ENCODE measurements at places on chromosomes 12 and 14. TPM values are rescaled to one million over a fixed set of nuclear protein-coding genes. Genes with fewer than 3 reads are reported as not detected.

CMKLR1 gene
- total RNA-seq = 7.8 TPM

CACNA2D4 gene
- 6.6 TPM for total RNA-seq

CALCOCO1 gene
- 321 TPM for total RNA-seq

GRCh38 chr12:40907115-40907527 lies 214.9 kb downstream of the CNTN1 start:
- H3K27ac ChIP-seq = no peak overlapping the region
- no peaks in the 10 kb centered on the region for H3K36me3 ChIP-seq
- H3K4me1 ChIP-seq = no peaks in the 10 kb centered on the region
- no peak for DNase-seq
- no peaks in the 10 kb centered on the region for H3K27me3 ChIP-seq

DNA sequence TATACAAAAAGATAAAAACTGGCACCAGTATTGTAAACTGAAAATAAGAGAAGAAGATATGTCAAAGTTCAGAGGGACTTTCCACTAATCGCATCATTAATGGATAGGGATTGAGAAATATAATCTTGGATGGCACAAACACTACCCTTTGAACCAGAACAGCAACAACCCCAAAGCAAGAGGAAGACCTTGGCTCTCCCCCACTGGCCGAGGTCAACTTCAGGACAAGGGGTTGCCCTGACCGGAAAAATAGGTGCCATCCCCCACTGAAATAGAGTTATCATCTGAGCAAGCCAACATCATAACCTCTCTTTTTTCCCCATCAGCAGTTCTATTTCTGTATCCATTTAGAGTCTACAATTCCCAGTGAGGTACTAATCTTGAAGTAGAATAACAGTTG lies 72.4 kb upstream of the PCED1B start:
- H3K27ac ChIP-seq = no peak overlapping the region
- no peaks in the 10 kb centered on the region for H3K4me1 ChIP-seq
- no peak overlapping the region for H3K4me3 ChIP-seq
- no peaks in the 10 kb centered on the region for H3K36me3 ChIP-seq
- no peak for DNase-seq

DNA sequence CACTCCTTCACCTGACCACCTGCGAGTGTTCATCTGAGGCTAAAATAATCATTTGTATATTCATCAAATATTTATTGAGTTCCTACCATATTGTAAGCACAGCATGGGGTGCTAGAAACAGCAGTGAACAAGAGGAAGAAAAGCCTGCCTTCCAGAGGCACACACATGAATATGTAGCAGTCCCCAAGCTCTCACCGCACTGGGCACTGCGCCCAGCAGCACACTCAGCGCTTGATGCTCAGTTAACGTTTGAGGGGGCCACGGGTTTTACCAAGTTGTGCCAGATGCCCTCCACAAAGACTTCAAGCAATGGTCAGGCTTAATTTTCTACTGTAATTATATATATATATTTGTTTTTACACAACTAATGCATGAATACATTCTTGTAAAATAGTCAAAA lies 52.0 kb downstream of the HELB start:
- H3K36me3 ChIP-seq = no peaks in the 10 kb centered on the region
- DNase-seq = no peak
- no peak overlapping the region for H3K4me3 ChIP-seq
- no peaks in the 10 kb centered on the region for H3K4me1 ChIP-seq
- H3K27ac ChIP-seq = no peak overlapping the region
